ENCODE measurements at places on chromosomes 6 and 20.

GRCh38 chr6:106639812-106640211 lies 10.4 kb downstream of the QRSL1 start:
- no peak for DNase-seq

- no peak for DNase-seq
Observed at GRCh38 chr20:47127999-47128398, 228.5 kb downstream of the ZMYND8 start.

DNA sequence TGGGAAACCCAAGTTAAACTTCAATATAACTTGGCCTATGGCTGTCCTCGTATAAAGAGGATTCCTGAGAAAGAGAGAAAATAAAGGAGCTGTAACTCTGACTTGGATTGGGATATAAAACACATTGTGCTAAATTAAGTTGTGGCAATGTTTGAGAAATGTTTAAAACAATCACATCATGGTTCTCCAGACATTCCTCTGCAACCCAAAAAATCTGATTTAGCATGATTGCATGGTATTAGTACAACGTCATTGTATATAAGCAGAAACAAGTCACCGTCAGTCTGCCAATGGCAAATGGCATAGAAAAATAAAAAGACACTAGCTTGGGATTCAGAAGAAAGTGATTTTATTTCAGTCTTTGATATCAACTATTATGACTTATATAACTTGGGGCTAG lies 140.2 kb upstream of the FAM83B start:
- DNase-seq: no peak

DNA sequence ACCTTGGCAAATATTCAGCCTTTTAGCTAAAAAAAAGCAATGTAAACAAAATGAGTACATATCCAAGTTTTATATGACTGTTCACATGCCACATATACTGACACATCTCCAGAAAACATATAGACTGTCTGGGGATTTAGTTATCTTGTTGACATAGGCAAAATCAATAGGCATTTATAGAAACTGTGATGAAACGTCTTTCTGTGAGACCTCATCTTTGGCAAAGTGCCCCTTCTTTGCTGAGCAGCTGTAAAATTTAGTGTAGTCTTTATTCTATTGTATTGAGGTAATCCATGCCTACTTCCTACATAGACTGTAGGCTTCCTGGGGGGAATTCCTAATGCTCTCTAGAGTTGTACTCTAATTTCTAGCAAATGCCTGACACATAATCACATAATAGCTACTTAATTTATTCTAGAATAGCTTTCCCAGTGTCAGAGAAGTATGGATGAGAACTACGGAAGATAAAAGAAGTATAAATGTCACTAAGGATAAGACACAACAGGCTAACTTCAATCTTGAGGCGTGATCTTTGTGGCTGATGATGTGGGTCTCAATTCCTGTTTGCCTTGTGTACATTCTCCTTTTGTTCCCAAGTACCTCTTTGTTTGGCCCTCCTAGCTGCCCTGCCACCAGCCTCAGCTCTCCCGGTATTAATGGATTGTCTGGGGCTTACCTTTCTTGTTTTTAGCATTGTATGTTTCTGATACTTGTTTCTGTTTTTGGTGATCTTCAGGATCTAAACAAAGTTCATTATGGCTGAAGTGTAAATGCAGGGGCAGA lies 30.6 kb downstream of the PTCHD4 start:
- DNase-seq: no peak

DNA sequence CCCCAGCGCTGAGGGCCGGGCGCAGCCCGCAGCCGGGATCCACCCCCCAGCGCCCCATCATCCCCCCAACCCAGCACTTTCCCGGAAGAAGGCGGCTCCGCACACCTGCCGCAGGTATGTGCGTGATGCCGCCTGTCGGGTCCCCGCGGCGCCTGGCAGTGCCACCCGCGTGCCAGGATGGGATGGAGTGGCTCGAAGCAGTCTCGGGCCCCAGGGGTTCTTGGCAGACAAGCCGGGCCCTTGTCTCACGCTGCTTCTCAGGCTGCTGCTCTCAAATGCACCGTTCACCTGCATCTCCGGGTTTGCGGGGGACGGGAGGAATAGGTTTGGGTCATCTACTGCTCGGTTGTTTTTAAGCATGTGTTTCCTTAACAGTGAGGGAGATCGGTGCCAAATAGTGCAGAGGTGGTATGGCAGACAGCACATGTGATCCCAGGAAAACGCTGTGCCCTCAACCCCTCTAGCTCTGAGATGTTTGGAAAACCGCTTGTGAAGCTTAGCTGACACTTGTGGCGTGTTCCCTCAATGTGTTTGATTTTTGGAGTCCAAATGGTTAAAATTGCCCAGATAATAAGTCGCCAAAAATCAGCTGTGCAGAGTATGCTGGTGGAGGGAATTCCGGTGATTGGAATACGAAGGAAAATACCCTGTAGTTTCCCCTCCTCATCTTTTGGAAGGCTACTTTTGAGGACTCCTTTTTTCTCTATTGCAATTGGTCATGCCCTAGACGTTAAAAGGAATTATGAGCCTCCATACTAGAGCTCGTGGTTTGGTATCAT lies 926 bp downstream of the MYLIP start:
- DNase-seq: no peak

- DNase-seq: no peak
Observed at GRCh38 chr20:44742304-44743079, 3.2 kb upstream of the KCNK15 start.

GRCh38 chr6:51300510-51300909 lies 481.8 kb downstream of the TFAP2B start:
- DNase-seq: no peak

DNA sequence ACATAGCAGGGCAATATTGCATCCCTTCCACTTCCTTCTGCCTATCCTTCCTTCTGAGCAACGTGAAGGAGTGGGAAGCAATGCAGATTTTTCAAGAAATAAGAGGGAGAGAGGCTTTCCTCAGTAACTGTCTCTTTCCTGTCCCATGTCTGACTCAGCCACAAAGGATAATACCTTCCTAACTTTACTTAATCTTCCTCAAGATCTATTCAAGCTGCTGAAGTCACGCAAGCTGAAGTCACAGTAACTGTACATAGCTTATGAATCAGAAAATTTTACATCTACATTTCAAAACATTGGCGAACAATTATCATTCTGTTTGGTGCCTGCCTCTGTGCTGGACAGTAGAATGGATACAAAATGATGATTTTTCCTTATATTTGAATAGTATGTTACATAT lies 86.4 kb upstream of the POU3F2 start:
- no peak for DNase-seq

GRCh38 chr20:53871541-53871940 lies 198.9 kb downstream of the BCAS1 start:
- no peak for DNase-seq

DNA sequence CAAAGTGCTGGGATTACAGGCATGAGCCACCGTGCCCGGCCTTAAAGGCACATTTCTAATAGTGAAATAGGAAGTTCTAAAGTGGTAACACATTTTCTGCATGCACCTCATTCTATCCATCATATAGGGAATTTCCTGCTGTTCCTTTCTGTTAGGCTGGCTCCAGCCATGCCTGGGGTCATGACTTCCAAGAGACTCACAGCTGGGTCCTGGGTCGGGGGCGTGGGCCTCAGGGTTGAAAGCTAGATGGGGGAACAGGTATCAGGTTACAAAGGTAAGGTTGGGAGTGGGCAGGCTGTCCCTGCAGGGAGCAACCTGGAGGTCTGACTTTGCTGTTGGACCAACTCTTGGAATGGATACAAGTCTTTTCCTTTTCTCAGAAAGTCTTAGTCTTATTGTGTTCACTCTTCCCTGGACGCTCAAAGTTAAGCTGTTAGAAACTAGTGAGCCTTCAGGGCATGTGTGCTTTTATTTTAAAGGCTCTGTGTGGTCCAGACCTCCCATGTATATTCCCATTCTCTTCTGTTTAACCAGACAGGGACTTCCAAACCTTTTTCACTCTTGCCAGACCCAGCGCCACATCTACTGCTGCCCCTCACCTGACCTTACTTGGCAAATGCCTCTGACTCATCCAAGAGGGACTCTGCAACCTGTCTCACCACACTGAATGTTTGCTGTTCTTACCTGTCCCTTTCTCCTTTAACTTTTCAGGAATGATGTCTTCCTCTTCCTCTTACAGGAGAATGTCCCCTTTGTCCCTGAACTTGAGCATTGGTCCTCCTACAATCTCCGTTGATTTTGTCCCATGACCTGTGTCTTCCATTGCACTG lies 64.4 kb downstream of the TMEM170B start:
- no peak for DNase-seq

GRCh38 chr6:134590449-134590848 lies 272.5 kb upstream of the SGK1 start:
- DNase-seq: peak; percentile 84

- DNase-seq: peak; percentile 22
Observed at GRCh38 chr6:162621246-162621645, 106.3 kb downstream of the PRKN start.

- no peak for DNase-seq
Observed at GRCh38 chr6:36177166-36177565, 19.4 kb upstream of the BRPF3 start.

GRCh38 chr6:163485388-163485851 lies 70.9 kb downstream of the QKI start:
- DNase-seq: peak; percentile 32

GRCh38 chr20:17562804-17563305 lies 7.0 kb upstream of the DSTN start:
- peak; percentile 78 for DNase-seq

GRCh38 chr6:37339741-37340638 lies 13.8 kb upstream of the RNF8 start:
- no peak for DNase-seq

DNA sequence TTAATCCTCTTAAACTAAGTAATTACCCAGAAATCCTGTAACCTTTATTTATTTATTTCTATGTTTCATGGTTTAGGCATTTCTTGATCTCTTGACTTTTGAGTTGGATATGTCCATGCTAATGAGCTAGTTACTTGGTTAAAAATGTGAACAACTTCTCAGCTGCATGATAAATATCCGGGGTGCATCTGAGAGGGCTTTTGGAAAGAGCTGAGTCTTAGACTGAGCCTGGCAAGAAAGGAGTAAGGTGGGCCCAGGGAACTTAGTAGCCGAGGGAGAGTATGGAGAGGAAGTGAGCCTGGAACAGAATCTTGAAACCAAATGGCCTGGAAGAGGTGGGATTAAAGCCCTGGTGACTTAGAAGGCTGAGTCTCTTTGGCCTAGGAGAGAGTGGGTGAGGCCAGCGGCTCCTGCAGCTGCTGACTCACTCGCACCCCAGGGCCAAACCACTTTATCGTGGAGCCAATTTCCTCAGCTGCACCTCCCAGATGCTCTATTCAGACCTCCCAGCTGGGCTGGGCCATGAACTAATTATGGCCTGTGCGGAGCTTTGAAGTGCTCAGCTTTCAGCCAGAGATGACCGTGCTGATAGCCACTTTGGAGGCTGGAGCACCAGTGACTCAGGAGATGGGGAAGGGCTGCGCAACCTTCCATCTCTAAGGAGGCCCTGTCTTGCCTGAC lies 19.1 kb downstream of the TGM3 start:
- peak; percentile 95 for DNase-seq

- no peak for DNase-seq
Observed at GRCh38 chr6:2976060-2976459, 4.7 kb upstream of the SERPINB6 start.

GRCh38 chr6:15472621-15473020 lies 190.2 kb downstream of the DTNBP1 start:
- DNase-seq: no peak

GRCh38 chr6:41777551-41778285 lies 2.0 kb downstream of the FRS3 start:
- no peak for DNase-seq

DNA sequence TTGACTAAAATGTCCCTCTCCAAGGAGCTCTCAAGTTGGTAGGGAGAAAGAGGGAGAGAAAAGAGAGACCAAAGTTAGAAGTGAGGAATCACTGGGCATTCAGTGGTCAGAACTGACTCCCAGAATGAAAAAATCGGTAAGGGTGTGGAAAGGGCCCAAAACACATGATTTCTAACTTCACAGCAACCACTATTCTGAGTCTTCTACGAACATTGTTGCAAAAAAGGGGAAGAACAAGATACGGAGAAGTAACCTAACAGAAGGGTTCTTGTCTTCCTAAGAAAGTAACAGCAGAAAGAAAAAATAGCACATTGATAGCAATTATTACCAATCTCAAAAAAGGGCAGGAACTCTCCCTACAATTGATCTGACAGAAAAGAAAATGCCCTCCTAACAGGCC lies 65.6 kb downstream of the ATP9A start:
- DNase-seq: no peak

GRCh38 chr20:57213924-57214323 lies 52.5 kb downstream of the BMP7 start:
- no peak for DNase-seq

- DNase-seq: peak; percentile 34
Observed at GRCh38 chr6:121694801-121695251, 259.4 kb downstream of the GJA1 start.

DNA sequence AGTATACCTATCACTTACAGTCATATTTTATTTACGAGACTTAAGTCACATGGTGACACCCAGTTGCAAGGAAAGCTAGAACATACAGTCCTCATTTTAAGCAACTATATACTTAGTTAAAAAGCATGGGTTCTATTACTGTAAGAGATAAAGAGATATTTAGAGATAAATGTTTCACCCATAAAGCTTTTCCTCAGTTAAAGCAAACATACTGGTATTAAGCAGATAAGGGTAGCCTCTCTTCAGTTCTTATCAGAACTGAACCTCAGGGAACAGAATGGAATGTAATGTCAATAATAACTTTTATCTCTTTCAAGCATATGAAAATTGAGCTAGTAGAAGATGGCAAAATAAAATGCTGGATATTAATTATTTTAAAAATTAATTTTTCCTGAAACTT lies 9.9 kb upstream of the ASCC3 start:
- DNase-seq: no peak

GRCh38 chr6:122833021-122833491 lies 44.0 kb downstream of the SMPDL3A start:
- peak; percentile 45 for DNase-seq

DNA sequence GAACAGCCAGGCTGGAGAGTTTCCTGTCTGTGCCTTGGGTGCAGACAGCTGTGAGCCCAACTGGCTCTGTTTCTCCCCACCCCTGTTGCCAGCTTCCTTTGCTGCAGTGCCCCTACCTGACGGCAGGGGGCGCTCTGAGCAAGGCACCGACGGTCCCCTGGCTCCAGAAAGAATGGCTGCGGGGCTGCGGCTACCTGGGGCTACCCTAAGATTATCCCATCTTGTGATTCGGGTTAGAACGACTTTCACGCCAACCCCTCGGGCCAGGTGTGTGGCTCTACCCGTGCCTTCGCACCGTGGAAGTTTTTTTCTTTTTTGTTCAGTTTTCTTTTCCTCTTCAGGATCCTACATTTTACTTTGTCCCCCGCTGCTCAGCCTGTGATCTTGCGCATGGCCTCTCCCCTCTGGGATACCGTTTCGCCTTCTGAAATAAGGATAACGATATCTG lies 33.4 kb upstream of the AAR2 start:
- peak; percentile 67 for DNase-seq

- peak; percentile 17 for DNase-seq
Observed at GRCh38 chr20:47784599-47785310, 526 bp downstream of the SULF2 start.
